ENCODE measurements at places on chromosomes 11 and 22.

DNA sequence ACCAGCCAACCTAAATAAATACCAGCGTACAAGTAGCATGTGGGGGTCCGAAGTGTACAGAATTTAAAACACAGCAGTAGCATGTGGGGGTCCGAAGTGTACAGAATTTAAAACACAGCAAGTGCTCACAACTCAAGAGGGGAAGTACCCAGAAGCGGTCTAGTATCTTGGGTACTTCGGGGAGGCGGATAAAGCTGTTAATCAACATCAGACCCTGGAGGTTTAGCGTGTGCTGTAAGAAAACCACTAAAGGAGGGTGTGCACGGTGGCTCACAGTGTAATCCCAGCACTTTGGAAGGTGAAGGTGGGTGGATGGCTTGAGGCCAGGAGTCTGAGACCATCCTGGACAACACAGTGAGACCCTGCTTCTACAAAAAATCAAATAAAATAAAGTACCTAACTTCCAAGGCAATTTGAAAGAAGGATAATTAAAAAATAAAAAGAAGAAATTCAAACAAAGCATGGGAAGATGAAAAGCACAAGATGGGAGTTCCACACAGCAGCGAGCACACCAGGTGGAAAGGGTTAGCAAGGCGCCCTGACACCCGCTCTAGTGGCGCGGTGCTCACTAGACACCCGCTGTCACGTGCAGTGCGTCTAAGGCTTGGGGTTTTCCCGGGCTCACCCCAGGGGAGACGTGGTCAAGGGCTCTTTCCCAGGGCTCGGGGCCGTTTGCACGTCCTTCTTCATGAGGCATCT, 35.0 kb upstream of the MOB2 start:
- DNase-seq: no peak

DNA sequence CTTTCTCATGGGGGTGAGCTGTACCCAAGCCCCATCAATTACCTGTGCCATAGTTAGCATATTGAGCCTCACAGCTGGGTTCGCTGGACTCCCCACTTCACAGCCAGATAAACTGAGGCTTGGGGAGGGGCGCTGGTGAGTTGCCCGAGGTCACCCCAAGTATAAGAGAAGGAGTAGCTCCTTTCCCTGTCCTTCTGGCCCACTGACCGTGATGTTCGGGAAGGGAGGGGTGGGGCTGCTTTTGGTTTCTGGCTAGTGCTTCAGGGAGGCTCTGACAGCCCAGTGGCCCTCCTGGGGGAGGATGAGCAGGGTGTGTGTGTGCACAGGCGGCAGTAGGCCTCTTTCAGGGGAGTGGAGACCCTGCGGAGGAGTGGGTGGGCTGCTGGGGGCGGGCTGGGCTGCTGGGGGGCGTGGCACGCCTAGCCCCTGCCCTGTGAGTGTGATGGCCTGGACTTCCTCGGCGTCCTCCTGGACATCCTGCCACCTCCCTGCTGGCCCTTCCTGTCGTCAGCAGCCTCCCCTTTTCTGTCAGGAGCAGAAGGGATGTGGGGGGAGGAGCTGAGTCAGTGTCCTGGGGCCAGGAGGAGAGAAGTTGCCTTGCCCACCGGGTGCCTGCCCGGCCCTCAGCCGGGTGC, 50.3 kb downstream of the TRIOBP start:
- no peak for DNase-seq

GRCh38 chr11:133930767-133931448, 25.9 kb downstream of the IGSF9B start:
- DNase-seq: no peak

DNA sequence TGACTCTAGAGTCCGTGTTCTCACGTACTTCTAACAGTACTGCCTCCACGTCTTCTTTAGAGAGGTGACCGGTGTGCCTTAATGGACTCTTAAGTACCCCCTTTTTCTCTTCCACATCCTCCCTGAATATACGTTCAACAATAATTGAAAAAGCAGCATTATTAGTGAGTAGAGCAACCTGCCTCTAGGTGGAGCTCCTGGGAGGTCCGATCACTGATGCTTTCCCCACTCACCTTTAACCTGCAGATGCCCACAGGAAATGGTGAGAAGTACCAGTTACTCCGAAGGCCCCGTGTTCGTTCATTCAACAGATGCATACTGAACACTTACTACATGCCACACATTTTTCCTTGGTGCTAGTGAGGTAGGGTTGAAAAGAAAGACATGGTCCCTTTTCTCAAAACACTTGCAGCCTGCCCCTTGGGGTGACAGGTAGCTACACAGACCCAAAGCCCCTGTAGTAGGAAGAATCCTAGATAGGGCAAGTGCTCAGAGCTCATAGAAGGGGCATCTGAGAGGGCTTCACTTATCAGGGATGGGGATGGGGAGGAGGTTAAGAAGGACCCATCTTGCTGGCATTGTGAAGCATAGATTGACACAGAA, 72.7 kb downstream of the FEZ1 start:
- DNase-seq: peak; percentile 19

DNA sequence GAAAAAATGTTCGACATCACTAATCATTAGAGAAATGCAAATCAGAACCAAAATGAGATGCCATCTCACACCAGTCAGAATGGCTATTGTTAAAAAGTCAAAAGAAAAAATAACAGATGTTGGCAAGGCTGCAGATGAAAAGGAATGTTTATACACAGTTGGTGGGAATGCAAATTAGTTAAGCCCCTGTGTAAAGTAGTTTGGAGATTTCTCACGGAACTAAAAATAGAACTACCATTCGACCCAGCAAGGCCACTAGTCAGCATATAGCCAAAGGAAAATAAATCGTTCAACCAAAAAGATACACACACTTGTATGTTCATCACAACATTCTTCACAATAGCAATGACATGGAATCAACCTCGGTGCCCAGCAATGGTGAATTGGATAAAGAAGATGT, 503.2 kb downstream of the OPCML start:
- DNase-seq: no peak

DNA sequence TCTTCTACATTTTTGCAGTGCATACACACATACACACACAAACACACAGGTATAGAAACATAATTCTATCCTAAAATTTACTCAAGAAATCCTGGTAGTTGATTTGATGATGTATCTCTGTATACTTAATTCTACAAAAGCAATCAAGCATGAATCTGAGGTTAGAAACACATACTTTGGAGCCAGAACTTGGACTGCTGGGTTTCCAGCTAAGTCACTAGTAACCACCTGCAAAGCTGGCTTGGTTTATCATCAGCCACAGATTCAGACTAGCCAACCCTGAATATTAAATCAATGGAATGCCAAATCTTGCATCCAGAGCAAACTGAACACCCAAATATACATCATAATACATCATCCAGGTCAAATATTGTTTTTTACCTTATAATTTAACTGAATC, 24.8 kb upstream of the POU2AF2 start:
- DNase-seq: no peak

- DNase-seq: no peak
Observed at GRCh38 chr22:37910890-37911672, 5.0 kb downstream of the MICALL1 start.

- DNase-seq: no peak
Observed at GRCh38 chr11:66361502-66361941, 10.0 kb downstream of the SLC29A2 start.

GRCh38 chr11:45181889-45182550, 35.6 kb downstream of the PRDM11 start:
- DNase-seq: no peak

DNA sequence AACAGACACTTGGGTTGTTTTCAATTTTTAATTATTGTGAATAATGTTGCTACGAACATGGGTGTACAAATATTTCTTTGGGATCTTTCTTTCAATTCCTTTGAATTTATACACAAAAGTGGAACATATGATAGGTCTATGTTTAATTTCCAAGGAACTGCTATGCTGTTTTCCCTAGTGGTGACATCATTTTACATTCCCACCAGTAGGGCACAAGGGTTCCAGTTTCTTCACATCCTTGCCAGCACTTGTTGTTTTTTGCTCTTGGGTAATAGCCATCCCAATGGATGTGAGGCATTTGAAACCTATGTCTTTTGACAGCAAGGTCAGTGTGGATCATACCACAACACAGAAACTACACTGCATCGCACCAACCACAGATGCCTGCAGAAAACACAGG, 41.8 kb upstream of the SCN3B start:
- DNase-seq: no peak

GRCh38 chr11:75689863-75690609, 21.2 kb upstream of the MAP6 start:
- no peak for DNase-seq

DNA sequence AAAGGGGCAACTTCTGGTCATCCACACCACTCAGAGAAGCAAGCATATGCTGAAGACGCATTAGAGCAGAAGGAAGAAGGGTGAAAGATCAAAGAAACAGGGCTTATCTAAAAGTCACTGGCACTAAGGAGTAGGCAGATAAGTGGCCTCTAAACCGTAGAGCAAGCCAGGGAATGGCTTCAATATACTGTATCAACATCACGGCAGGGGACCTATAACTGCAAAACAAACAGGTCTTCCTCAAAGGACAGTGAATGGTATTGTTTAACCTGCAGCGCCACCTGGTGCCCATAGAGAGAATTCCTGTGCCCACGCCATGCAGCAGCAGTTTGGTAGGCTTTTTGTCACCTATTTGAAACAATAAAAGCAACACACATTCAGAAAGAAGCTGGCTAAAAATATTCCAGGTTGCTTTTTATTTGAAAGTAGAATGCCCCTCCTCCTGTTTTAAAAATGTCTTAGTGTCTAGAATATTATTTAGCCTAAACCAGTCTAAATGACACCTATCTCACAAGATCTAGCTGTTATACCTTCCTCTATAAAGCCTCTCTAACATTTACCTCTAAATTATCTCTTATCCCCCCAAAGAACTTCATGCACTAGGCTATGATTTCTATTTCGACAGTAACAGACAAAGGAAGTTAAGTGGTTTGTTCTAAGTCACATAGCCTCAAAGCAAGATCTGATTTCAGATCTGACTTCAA, 21.8 kb downstream of the SNX19 start:
- DNase-seq: peak; percentile 38

GRCh38 chr11:1224491-1225385, 1.9 kb downstream of the MUC5B start:
- DNase-seq: no peak

DNA sequence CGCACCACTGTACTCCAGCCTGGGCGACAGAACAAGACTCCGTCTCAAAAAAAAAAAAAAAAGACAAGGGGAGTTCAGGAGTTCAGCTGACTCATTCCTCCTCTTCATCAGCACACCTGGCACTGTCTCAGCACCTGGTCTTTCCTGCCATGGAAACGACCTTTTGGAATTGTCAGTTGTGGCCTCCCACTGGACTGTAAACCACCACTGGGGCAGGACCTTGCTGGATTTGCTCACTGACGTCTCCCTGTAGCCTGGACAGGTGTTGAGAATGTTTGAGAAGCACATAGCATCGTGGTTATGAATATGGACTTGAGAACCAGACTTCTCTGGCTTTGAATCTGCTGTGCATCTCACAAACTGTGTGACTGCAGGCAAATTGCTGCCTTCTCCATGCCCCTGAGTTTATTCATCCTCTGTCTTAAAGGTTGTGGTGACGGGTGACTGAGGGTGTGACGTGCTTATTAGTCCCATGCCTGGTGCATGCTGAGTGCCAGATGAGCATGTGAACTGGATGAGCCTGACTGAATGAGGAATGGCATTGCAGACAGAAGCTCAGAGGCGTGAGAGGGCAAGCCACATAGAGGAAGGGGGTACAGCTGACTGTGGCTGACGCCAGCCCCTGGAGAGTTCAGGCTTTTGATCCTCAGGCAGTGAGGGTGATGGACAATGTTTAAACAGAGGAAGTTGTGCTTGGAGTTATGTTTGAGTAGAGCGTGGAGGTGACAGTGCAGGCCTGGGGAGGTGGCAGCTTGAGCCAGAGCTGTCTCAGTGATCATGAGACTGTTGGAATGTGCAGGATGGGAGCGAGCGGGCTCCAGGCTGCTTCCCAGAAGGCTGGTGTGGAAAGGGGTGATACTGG, 12.7 kb downstream of the TOM1 start:
- DNase-seq: peak; percentile 16

- no peak for DNase-seq
Observed at GRCh38 chr11:23755076-23755475, 741.8 kb upstream of the LUZP2 start.

All from HCT116 (cell line).